ENCODE measurements at places on chromosomes 12 and 14.

GRCh38 chr12:69906411-69907216 lies 81.6 kb downstream of the MYRFL start:
- no peak for DNase-seq

DNA sequence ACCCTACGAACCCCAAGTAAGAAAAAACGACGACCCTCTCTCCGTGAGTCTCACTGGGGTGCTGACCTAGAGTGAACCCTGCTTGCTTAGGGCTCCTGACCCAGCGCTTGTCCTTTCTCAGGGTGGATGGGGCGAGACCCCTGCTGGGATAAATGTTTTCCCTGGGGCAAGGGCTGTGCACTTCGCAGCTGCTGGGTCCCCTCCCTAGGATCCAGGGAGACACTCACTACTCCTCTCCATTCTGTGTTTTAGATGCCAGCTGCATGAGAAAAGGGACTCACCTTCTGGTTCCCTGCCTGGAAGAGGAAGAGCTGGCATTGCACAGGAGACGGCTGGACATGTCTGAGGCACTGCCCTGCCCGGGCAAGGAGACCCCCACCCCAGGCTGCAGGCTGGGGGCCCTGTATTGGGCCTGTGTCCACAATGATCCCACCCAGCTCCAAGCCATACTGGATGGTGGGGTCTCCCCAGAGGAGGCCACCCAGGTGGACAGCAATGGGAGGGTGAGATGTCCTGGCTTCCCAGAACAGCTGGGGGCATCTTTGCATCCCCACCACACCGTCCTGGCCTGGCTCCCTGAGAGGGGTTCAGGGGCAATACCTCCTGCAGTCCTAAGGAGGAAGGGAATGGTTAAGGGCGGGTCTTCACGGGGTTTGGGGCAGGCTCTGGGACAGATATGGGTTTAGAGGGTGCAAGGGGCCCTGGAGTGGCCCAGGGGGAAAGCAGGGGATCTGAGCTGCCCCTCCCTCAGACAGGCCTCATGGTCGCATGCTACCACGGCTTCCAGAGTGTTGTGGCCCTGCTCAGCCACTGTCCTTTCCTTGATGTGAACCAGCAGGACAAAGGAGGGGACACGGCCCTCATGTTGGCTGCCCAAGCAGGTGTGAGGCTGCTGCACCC lies 663 bp downstream of the ANKRD33 start:
- DNase-seq, result no peak

DNA sequence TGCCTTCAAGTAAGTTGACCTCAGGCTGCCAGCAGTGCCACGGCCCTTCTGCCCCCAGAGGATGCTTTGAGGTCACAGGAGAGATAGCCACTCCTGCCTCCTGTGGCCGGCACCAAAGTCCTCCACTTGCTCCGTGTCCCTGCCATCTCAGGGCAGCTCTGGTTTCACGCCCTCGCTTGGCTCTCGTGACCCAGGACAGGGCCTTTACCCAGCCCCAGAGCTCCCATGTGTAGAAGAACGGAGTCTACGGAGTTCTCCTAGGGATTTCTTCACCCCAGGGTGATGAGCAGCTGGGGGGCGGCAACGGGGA lies 178.1 kb downstream of the ADGRD1 start:
- no peak for DNase-seq

- no peak for DNase-seq
Observed at GRCh38 chr12:46100551-46101484, 110.4 kb upstream of the SCAF11 start.

DNA sequence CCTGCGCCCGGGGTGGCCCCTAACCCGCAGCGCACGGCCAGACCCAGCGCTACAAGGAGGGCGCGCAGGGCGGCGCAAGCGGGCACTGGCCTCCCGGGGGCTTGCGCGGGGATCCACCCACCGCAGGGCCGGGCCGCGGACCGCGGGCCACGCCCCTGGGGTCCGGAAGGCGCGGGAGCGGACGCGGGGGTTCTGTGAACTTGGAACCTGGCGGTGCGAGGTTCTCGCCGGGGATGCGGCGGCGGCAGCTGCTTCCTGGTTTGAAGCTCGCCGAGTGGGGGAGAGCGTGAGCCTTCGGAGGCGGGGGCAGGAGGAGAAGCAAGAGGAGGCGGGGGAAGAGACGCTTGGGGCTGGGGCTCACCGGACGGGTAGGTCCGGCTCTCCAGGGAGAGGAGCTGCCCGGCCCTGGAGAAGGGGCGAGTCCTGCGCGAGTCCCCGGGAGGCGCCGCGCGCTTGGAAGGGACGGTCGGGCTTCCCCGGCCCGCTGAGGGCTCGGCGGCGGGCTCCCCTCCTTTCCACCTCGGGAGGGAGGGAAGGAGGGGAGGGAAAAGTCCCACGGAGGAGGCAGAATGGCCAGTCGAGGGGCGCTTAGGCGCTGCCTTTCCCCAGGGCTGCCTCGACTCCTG lies at the start of gene PRKCH:
Gene PRKCH, plus strand, starts transcription at position 195 of the 626 bp plus-strand sequence. CDS start 523 bp downstream, outside the sequence.
- peak; percentile 94 for DNase-seq

GRCh38 chr12:30416631-30417030 lies 279.0 kb downstream of the IPO8 start:
- no peak for DNase-seq

DNA sequence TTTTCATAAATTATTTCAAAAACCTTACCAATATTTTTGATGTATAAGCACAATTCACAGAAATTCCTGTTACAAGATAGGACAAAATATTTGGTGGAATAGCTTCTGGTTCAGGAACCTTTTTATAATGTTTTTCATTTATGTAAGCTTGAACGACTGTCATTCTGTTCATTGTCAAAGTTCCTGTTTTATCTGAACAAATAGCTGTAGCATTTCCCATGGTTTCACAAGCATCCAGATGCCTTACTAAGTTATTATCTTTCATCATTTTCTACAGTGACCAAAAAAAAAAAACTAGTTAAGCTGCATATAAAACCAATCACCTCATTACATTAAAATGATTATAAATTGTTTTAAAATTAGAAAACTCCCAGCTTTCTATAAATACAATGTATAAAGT lies 87.1 kb downstream of the ATP2B1 start:
- no peak for DNase-seq

DNA sequence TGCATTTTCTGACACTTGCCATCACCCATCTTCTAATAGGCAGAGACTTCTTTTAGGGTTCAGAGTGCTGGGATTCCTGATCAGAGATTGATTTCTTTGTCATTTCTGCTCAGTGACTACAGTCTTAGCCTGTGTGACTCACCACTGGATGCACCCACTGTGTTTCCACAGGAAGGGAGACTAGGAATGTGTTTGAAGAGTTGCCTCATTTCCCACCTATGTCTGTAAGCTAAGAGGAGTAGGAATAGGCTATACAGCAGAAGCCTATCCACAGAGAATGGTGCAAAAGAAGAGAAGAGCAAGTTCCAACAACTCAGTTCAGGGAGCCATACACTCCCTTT lies 60.2 kb upstream of the ACTN1 start:
- no peak for DNase-seq

- DNase-seq, result peak; percentile 43
Observed at GRCh38 chr12:11739980-11740577, 90.6 kb downstream of the ETV6 start.

- DNase-seq, result no peak
Observed at GRCh38 chr12:7787574-7788293, 1.5 kb upstream of the NANOG start.

- DNase-seq, result no peak
Observed at GRCh38 chr12:95205685-95206084, 11.6 kb downstream of the FGD6 start.

DNA sequence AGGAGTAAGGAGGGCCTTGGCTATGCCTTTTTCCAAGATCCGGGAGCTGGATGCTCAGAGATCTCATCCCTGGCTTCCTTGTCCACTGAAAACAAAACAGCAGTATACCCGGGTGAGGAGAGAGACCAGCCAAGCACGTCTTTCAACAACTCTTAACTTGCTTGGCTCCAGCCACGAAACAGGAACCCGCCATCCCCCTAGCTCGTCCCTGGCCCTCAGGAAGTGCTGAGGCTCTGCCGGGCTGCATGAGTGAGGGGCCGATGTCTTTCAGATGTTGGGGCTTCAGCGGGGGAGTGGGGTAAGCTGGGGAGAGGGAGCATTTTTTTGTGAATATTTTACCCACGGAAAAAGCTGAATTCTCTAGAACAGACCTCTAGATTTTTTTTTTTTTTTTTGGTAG lies 231.1 kb downstream of the CACNA1C start:
- DNase-seq, result peak; percentile 55

GRCh38 chr14:41597647-41598046 lies 9.0 kb upstream of the LRFN5 start:
- DNase-seq, result no peak

DNA sequence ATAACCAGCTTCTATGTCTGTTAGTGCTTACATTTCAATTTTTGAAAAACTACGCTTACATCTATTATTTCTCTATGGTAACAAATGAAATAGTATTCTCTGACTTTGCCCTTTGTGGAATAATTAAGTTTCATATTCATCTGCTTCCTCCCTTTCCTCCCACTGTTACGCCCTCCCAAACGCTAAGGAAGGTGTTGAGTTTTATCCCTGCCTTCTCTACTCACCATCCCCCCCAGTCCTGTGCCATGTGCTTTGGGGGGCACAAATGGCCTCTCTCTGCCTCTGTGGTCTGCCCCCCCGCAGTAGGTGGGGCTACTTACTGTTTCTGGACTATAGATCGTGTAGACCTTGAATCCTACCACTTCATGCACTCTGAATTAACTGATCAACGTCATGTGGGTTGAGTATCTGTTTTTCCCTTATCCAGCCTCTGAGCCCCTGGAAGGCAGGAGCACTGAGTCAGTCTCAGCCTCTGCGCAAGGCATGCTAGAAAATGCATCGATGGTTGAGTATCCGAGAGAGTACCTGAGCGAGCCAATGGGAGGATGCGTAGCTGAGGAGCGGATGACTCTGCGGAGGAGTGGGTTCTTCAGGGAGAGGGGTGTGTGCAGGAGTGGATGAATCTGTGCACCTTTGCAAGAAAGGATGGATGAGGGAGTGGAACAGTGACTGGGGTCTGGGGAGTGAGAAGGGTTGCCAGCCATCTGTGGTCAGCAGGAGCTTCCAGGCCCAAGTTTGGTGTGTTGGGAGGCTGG lies 114.5 kb upstream of the RTL1 start:
- no peak for DNase-seq

DNA sequence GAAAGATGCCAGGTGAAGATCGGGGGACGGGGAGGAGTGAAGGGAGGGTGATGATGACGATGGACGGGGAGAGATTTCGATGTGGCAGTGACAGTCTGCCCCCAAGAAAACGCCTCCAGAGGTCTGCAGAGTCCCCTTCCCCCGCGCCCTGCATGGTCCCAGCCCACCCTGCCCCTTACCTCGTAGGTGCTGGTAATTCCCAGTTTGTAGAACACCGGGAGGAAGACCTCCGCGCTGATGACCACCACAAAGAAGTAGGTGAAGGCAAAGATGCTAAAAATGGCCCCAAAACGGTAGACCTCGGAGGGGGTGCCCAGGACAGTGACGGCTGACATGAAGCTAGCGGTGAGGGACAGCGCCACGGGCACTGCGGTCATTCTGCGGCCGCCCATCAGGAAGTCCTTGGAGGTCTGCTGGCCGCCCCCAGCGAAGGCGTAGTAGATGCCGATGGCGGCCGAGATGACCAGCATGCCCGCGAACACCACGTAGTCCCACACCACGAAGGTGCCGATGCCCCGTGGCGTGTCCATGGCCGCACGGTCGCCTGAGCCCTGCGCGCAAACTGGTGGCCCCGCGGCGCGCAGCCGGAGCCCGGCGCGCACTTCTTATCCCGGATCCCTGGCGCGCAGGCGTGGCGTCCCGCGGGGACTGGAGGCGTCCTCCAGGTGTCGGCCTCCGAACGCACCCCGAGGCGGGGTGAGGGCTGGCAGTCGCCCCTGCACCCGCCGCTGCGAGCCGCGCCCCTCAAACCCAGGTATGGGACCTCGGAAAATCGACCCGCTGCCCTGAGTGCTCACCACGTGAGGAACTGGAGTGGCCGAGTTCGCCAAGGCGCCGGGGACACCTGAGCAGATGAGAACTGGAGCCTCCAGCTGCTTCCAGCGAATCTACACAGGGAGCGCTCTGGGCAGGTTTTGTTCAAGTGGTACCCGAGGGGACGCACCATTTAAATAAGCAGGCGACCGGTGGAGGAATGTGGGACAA lies at the start of gene SLC5A8:
Gene SLC5A8, minus strand, starts transcription at position 920 of the 984 bp plus-strand sequence. Its CDS starts 390 bp downstream, at position 530.
- DNase-seq, result no peak

GRCh38 chr14:76929927-76930326 lies 98.6 kb downstream of the IRF2BPL start:
- peak; percentile 61 for DNase-seq

- no peak for DNase-seq
Observed at GRCh38 chr12:50787618-50788017, 23.7 kb downstream of the ATF1 start.

DNA sequence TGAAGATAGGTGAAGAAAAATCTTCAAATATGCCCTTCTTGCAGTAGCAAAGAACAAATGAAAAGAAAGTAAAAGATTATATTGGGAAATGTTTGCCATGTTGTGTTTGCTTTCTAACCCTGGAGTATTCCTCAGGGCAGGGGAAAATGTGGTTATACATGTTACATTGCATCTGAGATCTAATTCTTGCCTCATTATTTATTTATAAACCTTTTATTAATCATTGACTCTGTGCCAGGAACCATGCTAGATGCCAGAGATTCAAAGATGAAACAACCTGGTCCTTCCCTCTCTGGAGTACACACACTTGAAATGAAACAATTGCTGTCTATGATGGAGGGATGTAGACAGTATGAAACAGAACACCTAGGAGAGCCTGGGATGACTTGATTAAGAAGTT lies 128.1 kb upstream of the HMGA2 start:
- no peak for DNase-seq

DNA sequence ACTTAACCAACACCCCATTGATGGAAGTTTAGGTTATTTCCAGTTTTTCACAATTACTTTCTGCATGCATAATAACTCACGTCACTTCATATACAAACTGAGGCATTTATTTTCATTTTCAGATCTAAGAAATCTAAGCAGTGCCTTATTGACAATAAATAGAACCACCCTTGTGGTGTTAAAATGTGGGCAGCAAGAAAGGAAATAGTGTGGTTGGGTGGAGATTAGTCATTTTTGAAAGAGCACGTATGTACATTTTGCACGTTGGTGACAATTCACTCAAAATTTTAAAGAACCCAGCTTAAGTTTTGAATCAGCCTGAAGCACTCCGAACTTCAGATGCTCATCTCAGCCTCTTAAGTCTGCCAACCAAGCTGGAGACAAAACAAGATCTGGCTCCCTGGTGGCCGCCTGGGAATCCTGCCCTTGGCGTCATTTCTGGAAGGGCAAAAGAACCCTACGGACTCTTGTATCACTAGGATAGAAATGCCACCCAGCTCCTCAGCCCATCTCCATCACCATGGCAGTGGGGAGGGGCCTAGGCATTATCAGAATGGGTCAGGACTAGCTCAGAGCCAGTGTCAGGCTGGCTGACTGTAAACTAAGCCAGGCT lies 89.5 kb upstream of the BCL2L14 start:
- peak; percentile 96 for DNase-seq

DNA sequence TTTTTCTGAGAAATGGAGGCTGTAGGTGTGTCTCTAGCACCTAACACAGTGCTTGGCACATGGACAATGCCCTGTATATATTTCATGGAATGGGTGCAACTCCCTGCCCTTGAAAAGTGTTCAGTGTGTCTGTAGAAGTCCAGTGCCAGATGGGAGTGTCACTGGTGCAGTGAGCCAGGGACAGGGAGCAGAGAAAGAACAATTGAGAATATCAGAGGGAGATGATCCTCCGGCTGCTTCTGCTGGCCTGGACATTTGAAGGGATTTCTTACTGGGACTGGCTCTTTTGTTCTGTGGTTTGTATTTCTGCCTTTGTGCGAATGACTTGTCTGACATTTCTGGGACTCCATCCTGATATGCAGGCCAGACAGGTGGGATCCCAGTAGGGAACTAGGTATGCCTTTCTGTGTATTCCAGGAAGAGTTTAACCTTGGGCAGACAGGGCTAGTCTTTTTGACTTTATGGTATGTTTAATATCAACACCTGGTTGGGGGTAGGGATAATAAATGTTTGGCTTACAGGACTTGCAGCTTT lies 328.0 kb downstream of the NRXN3 start:
- DNase-seq, result no peak

- DNase-seq, result no peak
Observed at GRCh38 chr14:68619790-68620574, 172.9 kb downstream of the ZFP36L1 start.
